Kidney (tissue), 22 donors: ENCODE measurements at places on chromosomes 13 and 19.

DNA sequence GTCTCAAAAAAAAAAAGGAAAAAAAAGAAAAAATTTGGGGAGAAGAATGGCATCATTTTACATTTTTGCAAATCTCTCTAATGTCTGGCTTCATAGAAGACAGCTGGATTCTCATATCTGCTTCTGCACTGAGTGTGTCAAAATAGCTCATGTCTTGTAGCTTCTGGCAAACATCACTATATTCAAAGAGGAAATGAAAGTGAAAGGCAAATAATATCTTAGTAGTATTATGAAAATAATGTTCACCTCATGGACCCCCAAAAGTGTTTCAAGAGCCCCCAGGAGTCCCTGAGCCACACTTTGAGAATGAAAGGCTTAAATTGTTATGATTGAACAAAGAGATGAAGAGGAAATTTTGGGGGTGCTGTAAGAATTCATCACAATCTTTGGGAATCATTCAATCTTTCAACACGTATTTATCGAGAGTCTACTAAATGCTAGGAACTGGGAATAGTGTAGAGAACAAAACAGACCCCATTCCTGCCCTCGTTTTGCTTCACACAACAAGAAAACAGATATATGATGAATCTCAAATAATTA lies 1.2 kb upstream of the SLC6A16 start:
- DNase-seq: no peak

DNA sequence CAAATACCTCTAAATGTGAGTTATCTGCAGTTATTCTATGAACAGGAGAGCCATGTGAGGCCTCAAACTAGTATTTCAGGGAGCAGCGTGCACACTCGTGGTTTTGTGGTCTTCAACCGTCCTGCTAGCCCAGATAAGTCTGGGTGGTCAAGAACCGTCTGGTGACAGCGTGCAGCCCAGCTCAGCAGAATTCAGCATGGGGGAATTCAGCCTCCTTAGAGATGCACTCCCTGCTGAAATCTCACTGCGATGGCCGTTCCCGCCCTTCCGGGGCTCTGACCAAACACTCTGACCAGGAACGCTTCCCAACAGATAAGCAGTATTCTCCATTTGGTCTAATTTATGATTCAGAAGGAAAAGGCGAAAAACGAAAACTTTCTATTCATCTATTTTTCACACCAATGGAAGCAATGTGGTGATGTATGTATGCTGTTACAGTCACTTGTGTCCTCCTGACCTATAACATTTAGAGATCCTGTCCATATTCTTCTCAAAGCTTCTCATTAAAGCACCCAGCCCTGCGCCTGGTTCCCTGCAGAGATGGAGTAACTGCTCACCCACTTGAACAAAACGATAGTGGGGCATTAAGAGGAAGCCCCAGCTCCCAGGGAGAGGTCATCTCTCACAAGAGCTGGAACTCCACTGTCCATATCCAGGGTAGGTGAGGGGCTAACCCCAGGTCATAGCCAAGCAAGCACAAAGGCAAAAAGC lies 2.9 kb downstream of the ANKRD27 start:
- no peak for DNase-seq

DNA sequence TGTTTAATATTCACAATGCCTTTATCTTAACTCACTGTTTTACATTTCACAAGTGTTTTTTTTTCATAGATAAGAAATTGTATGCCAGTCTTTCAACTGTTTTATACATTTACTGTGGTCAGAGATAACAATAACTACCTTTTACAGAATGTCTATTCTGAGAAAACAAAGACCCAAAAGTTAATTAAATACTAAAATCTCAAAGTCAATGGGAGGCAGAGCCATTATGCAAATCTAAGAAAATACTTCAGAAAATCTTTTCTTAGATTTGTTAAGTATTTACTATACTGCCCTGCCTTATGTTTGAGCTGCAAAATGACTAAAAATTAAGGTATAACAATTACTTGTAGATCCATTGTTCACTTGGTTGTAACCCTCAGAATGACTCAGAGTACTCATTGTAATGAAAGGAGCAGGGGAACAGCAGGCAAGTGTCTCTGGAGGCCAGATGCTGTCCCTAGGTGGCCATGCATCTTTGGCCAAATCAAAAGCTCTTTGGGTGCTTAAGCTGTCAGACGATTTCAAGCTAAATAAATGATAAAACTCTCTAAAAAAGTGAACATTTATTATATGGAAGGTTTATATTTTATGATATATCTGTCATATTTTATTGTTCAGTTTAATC lies 770.1 kb upstream of the PCDH20 start:
- DNase-seq: no peak

GRCh38 chr13:106104281-106104901 lies 431.1 kb downstream of the EFNB2 start:
- no peak for DNase-seq

DNA sequence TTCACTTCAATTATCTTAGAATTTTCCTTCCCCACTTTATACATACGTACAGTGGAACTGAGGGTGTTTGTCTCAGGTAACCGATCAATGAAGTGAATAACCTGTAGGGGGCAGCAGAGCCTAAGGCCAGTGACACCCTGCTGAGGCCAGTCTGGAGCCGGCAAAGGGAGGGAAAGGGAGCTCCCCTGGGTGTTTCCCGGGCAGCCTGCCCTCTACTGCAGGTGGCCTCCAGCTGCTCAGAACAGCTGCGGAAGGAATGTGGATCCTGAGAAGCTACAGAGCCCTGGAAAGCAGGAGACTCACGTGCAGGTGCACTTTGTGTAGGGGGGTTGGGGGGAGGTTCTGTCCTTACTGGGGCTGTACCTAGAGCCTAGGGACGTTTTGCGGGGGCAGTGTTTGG lies 832 bp upstream of the ZNF491 start:
- peak; percentile 95 for DNase-seq

DNA sequence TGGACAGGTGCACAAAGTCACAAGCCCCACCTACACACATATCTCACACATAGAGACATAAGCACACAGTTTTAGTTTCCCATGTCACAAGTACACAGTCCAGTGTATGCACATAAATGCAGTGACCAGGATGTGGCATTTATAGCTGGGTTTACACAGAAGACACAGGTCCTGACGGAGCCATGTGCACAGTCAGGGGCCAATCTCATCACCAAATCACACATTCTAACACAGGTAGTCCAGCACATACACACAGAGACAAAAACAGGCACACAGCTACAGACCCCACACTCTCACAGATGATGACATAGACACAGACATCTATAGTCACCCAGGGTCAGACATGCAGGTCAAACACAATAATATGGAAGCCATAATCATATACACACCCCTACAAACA lies 2.1 kb downstream of the NUMBL start:
- DNase-seq: no peak

DNA sequence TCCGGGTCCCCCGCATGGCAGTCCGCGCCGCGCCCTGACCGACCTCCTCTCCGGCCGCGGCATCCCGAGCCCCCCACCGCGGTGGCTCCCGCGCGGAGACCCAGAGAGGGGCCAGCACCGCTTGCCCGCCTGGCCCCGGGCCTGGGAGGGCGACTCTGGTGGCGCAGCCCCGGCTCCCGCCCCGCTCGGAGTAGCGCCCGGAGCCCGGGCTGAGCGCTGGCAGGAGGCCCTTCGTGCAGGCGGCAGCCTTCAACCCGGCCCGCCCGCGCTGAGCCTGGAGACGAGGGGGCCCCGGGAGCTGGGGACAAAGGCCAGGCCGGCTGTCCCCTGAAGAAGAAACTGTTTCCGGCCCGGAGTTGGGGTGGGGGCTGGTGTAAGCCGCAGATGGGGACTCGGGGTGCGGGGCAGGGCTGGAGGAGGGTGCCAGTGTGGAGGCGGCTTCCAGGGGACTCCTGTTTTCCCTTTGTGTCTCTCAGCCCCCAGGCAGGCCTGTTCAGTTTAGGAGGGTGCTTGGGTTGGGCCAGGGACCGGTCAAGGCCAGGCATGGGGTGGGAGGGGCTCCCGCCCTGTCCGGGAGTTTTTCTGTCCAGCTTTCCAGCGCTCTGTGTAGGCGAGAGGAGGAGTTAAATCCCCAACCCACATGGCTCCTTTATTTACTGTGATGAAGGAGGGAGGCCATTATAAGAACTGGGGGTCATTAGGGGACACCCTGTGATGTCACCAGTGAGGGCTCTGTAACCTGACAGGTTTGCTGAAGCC lies 935 bp downstream of the LRP3 start:
- DNase-seq: peak; percentile 58

GRCh38 chr19:47507924-47508553 lies 6.8 kb downstream of the NAPA start:
- DNase-seq: no peak

DNA sequence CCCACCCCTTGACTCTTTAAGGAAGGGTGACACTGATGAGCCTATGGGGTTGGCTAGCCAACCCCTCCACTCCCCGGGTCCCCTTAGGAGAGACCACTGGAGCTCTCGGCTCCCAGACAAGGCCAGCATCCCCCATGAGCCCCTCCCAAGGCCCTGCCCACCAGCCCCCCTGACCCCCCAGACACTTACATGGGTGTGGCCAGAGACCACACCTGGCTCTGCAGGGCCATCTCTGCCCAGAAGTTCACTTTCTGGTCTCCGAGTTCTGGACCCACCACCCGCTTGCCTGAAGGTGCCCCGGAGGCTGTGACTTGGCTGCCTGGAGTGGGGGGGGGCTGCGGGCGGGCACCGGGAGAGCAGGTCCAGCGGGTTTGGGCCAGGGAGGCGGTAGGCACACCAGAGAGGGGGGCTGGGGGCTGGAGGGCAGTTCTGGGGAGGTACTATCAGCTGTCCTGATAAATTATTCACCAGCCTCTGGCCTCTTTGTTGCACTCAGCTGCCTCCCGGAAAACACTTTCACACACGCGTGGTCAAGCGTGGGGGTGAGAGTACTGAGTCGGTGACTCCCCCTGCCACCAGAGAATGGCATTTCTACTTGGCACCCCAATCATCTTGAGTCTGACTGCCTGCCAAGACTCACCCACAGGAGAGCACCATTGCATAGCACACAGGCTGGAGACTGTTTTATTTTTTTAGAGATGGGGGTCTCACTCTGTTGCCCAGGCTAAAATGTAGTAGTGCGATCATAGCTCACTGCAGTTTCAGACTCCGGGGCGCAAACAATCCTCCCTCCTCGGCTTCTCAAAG lies at the start of gene PALM3:
PALM3 (minus strand) TSS at position 326 of the 807 bp plus-strand sequence; CDS start at position 230, 96 bp downstream.
- DNase-seq: peak; percentile 88

GRCh38 chr13:30679483-30680330 lies 55.6 kb upstream of the ALOX5AP start:
- no peak for DNase-seq

DNA sequence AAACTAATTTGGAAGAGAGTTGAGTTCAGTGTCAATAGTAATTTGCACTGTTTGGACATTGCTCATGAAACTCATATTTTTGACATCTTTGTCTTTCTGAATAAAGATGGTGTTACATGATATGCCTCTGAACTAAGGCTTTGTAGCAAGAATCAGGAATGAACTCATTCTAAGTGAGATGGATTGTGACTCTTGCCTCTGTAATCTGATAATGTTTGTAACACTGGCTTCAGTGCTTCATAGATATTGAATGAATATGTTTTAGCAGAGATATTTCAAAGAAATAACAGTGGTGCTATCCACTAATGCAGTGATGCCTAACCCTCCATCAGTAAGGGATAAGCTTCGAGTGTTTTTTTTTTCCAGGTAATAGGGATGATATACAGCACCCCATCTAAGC lies 32.9 kb downstream of the TEX26 start:
- DNase-seq: no peak
